ENCODE measurements at places on chromosomes 6 and 20. TPM values are rescaled to one million over a fixed set of nuclear protein-coding genes. Genes with fewer than 3 reads are reported as not detected.

DNA sequence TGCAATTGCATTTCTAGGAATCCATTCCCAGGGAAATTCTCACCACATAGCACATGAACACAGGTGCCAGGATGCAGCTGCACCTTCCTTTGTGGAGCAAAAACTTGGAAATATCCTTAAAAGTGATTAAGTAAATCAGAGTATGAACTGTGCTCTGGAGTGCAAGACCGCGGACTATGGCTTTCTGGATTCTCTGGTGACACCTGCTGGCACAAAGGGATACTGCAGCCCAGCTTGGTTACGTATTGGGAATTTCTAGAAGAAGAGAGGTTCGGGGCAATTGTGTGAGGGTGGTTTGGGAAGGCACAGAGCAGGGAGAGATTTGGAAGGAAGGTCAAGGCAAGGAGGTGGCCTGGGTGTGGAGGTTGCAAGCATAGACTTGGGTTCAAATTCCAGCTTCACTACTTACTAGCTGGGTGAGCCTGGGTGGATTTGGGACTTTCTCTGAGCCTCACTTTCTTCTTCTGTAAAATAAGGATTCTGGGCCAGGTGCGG lies 15.9 kb upstream of the PEDS1 start:
- no peak for DNase-seq

DNA sequence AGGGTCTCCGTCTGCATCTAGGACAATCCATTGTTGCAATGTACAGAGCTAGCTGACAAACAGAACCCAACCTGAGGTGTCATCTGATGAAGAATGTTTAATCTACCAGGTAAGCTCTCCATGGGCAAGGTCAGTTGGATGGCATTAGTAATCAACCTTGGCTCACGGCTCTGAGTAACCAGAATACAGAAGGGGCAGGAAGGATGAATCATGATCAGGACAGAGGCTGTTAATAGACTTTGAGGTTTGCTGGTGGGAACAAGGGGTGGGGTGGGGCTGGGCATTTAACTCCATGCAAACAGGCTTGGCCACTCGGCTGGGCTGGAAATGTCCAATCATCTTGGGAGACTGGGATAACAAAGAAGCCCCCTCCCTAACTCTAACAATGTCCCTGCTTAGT lies 77.1 kb upstream of the MRPS10 start:
- DNase-seq, result no peak

DNA sequence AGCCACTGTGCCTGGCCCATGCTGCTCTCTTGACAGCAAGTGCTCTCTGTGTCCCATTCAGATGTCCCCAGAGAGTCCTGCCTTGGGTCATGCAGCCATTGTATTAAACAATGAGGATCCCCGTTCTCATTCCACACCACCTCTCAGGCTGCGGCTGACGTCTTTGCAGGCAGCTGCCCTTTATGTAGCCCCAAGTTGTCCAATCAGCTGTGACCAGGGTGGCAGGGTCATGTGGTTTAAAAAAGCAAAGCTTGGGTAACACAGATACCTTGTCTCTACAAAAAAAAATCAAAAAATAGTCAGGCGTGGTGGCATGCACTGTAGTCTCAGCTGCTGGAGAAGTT lies 13.2 kb downstream of the GCNT2 start:
- DNase-seq, result no peak

DNA sequence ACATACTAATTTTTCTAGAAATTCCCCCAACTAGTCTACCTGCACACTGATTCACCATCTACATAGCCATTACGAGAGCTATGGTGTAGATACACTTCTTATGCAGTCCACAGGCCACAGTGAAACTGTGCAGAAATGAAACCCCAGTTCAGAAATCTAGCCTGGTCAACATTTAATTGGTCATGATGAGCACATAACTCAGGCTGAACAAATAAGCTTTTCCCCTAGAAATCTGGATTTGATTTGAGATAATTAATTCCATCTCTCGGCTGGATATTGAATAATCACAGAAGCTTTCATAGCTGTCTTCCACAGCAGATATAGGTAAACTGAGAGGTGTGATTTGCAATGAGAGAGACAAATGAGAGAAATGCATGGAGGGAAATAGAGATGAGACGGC lies 22.6 kb upstream of the TINAG start:
- no peak for DNase-seq

FGD2 gene
- 3.1 TPM for total RNA-seq

ENPP5 gene
- 19.8 TPM for total RNA-seq
